ENCODE measurements at places on chromosomes 5 and 9.

DNA sequence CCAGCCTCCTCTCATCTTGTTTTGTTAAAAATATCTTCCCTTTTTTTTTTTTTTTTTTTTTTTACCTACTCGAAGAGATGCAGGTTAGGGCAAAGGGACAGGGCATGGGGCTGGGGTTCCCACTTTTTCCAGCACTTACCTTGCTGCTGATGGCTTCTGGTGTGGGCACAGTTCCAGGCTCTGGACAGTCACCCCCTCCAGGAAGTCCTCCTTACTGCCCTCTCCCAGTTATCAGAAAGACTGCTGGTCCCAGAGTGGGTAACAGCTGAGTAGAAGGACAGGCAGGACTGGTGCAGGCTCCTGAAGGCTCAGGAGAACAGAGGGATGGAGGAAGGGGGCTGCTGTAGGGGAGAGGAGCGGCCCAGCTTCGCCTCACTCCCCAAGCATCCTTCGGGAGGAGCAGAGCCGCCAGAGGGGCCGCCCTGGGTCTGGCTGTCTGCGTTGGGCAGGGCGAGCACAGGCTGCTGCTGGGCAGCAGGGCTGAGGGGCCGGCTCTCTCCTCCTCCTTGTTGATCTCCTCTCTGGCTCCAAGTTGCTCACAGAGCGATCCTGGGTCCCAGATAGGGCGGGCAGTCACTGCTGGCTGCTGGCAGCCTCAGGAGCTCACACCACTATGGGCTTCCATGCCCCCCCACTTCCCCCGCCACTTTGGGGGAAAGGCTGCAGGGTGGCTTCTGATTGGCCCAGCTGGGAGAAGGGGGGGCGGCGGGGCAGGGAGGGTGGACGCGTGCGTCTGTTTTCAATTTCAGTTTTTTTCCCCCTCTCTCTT lies at the start of gene PDGFRB:
Gene PDGFRB, minus strand, starts transcription at position 588 of the 769 bp plus-strand sequence. CDS start 18,798 bp downstream, outside the sequence.
- DNase-seq, result peak; percentile 84

DNA sequence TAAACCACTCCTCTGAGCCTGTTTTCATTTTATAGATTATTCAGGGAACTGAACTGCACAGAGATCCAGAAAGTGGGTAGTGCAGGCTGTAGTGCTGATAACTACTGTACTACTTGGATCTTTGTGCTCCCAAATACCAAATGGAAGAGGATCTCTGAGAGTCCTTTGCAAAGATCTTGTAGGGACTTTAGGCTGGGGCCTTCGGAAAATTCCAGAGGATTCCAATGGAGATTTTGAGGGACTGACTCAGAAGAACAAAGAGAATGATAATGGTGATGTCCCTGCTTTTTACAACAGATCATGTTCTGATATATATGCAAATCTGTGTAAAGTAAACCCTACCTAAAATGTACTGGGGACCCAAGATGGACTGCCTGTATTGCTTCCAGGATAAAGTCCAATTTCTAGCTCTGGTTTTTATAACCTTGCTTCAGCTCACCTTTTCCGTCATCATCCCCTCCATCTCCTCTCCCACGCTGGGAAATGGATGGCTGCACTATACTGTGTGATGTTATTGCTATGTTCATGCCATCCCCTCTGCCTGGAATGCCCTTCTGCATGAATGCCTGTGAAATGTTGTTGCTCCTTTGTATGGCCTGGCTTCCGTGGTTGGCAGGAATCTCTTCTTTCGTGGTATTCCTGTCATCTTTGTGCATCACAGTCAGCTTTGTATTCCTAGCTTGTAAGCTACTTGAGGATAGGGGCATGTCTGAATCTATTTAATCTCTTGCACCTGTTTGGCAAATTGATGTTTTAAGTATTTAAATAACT lies 9.7 kb upstream of the PSMD5 start:
- no peak for DNase-seq

DNA sequence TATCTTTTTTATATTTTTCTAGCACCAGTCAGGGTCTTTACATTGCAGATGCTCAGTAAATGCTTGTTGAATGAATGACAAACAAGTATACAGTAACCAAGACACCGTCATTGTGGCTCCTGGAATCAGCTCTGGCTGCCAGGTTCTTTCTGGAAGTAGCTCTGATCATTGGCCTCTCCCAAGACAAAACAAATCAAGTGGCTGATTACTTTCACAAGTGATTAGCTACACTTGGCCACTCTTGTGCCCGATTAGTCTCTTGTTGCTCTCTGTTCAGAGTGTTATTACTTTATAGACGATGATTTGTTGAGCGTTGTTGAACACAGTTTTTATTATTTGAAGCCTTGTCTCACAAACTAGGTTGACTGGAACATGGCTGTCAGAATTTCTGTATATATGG lies 119.6 kb upstream of the TLX3 start:
- DNase-seq, result no peak

- DNase-seq, result no peak
These were observed 77.8 kb upstream of the SLC1A3 start for GRCh38 chr5:36528588-36528987.

DNA sequence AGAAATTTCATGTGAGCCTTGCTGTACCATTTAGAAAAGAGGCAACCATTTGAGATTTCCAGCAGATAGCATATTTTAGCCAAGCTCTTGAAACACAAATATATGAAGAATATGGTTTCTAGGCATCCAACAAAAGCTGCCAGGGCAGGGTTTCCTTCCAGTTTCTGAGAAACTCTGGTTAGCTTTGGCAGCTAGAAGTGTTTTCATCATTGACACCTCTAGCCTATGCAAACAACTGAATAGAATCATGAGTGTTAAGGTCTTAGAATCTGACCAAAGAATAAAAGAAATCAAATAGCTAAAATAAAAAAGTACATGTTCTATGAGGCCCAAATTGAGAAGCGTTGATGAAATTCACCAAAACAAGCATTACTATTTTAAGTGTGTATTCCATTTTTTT lies 188.1 kb downstream of the TMEM167A start:
- no peak for DNase-seq

DNA sequence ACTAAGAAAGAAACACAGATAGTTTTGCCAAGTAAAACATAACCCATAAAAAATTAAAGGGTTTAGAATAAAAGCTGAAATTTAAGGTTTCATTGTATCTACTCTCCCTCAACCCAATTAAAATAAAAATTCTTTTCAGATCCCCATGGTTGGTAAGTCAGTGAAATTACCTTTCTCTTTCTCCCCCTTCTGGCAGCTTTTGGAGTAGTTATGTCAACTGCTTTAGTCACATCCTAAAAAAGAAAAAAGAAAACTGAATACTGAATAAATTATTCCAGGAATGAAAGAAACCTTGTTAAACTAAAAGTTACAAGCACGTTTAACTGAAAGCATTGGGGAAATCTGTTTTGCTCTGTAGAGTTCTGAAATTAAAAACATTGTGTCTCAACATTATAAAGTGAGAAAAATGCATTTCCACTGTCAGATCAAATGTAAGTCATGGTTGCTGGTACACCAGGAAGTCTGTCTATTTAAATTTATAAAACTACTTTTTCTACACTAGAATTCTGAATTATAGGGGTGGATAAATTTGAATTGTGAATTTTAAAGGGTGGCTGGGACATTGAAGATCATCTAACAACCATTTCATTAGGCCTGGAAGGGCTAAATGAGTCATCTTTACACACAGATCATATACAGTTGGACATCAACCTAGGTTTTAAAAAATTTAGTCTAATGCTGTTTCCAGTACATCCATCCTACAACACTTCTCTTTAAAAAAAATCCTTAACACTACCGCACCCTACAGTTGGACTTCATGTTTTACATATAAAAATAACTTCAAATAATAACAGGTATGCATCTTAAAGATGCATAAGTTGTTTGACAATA lies 24.7 kb downstream of the PSIP1 start:
- DNase-seq, result no peak

- no peak for DNase-seq
These were observed 14.6 kb downstream of the RECK start for GRCh38 chr9:36051317-36051716.

DNA sequence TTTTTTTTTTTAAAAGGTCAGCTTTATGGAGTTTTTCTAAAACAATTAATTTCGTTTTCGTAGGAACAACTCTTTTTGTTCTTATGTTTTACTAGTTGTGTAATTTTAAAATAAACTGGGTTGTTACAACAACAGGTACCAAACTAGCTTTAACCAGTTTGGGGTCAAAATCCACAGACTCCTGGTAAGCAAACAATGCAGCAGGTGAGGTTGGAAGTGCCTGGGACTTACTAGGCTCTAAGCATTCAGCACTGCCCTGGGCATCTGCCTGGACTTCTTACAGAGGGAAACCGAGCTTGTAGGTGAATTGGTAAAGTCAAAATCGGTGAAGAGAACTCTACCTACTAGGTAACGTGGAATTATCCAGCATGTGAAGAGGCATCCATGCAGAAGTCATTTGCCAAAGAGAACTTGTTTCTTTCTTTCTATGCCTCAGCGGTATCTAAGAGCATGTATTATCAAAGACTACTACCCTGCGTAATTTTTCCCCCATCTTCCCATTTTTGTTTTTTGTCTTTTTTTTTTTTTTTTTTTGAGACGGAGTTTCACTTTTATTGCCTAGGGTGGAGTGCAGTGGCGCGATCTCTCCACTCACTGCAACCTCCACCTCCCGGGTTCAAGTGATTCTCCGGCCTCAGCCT lies 145.4 kb downstream of the KCTD16 start:
- no peak for DNase-seq

- no peak for DNase-seq
These were observed 179.1 kb upstream of the RFX3 start for GRCh38 chr9:3704890-3705289.

- DNase-seq, result no peak
These were observed 15.5 kb downstream of the PCDHB15 start for GRCh38 chr5:141260458-141261237.

- DNase-seq, result no peak
These were observed 24.3 kb downstream of the NIPSNAP3B start for GRCh38 chr9:104788251-104788650.

DNA sequence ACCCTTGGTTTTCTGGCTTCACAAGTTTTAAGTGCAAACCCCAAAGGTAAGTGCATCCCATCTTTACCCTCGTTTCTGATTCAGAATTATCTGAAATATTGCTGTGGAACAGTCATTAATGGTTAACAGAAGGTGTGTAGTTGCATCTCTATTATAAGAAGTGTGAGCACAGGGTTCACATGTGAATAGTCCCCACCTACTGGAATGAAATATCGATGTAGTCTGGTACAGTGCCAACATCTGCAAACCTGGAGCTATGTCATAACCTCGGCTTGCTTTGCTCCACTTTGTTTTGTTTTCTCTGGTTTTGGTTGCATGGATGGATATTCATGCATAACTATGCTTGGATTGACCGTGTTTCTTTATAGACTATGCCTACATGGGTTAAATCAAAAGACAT lies 12.6 kb downstream of the HTR4 start:
- DNase-seq, result no peak

DNA sequence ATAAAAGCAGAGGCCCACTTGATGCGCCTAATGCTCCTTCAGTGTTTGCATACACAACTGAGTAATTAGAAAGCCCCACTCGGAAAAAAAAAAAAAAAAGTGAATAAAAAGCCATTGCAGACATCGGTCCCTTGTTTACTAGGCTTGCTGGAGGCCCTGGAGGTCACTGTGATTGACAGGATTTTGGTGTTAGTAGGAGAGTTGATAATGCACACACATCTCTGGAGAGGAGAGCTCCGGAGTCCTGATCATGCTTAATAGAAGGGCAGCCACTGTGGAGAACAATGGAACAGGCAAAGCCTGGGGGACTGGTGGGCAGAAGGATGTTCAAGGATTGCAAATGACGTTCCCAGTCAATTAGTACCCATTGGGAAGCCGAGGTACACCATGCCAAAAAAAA lies 152.5 kb downstream of the EFNA5 start:
- no peak for DNase-seq

DNA sequence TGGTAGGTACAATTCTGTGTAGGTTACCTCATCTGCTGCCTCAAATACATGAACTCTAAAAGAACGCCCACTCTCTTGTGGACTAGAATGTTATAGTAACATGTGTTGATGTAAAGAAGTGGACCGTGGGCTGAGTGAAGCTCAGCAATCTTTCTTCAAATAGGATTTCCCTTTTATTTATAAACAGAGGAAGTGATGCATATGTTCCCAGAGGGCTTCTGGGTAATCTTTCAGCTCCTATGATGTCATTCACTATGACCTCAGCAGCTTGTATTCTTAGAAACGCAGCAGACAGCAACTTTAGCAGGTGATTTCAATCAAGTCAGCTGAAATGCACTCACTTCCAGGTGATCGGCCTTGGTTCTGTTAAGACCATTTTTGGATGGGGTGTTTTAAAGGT lies 14.4 kb downstream of the F2RL2 start:
- DNase-seq, result no peak

DNA sequence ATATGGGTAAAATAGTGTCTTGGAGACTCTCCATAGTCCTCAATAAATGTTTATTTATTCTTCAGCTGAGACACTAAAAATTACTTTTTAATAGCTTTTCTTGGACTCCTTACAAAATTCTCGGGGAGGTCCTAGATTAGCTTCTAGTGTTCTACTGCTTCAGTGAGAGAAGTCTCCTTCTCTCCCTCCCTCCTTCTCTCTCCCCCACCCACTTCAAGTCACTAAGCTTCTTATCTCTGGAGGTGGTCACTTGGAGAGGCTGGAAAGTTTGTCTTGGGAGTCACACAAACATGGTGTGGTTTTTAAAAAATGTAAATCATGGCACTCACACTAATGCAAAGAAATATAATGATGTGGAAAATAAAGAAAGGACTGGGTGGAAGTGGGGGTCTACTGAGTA lies 64.1 kb downstream of the SEMA6A start:
- DNase-seq, result no peak

GRCh38 chr5:135048286-135048685 lies 14.3 kb upstream of the PITX1 start:
- DNase-seq, result no peak

- DNase-seq, result no peak
These were observed 185.4 kb upstream of the ADCY2 start for GRCh38 chr5:7210549-7210948.
